ENCODE measurements at places on chromosomes 13 and 19.

DNA sequence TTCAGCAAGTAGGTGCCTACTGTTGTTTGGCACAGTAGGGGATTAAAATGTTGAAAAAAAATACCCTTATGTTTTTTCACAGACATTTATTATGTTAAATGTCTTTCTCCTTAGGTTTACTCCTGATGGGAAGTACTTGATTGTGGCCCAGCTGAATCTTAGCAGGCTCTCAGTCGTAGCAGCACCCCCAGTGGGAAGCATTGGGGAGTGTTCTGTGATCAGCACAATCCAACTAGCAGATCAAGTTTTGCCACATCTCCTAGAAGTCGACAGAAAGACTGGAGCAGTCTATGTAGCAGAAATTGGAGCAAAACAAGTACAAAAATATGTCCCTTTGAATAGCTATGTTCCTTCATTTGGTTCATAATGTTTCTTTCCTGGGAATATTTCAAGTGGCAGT lies 9.3 kb downstream of the NHLRC3 start:
- no peak for DNase-seq

GRCh38 chr19:19775891-19776205 lies 42.9 kb upstream of the ZNF14 start:
- no peak for DNase-seq

DNA sequence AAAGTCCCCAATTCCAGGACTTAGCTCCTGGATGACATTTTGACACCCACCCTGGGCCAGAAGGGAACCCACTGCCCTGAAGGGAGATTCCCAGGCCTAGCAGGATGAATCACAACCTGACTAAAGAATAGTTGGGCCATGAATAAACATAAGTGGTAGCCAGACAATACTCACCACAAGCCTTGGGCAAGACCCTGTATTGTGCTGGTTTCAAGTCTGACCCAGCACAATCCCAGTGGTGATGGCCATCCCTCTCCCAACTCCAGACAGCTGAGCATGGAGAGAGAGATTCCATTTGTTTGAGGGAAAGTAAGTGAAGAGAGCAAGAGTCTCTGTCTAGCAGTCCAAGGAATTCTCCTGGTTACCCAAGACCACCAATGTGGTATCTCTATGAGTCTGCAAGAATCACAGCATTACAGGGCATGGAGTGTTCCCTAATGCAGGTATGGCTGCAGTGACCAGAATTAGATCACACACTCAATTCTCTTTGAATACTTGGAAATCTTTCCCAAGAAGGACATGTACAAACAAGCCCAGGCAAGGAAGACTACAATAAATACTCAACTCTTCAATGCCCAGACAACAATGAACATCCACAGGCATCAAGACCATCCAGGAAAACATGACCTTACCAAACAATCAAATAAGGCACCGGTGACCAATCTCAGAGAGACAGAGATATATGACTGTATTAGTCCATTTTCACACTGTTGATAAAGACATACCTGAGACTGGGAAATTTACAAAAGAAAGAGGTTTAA lies 158.0 kb downstream of the VWA8 start:
- DNase-seq, result no peak

- DNase-seq, result no peak
Observed at GRCh38 chr19:45243144-45243732, 2.0 kb downstream of the EXOC3L2 start.

DNA sequence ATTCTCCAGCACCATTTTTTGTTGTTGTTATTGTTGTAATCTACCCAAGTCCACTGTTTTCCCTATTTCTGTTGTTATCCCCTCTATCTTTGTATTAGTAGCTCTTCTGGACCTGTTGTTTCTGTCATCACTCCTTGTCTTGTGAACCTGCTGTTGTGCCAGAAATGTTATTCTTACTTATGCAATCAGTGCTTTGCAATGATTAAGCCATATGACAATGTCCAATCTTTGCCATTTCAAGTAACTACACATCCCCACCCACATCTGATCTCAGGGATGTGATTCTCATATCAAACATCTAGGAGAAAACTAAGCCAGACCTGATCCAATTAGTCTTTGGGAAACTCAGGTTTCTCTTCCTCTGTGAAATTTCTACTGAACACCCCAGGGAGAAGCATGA lies 472.6 kb upstream of the KLHL1 start:
- DNase-seq, result no peak

DNA sequence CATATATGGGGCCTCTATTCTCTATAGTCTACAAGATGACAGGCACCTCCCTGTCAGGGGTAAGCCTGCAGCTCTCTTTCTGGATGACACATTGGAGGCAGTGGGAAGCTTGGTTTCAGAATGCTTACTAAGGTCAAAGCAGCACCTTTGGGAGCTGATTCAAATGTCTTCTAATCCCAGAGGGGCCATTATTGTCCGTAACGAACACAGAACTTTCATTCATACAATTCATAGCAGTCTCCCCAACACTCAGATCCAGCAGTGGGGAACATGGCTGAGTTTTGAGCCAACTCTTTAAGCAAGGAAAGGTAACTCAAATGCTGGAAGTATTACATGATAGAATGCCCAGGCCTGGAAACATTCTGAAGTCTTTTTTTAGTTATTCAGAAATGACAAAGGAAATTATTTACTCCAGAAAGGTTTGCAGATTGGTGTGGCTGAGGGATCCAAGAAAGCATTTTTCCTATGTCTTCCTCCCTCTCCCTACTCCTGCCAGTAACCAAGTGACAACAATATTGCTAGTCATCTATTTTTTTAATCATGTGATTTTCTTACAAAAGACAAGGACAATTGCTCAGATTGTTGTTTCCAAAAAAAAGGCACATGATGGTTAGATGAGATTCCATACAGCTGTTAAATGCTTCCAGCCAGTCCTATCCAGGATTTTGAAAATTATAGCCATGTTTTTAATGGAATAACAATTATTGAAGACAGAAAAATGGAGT lies 118.7 kb downstream of the FOXO1 start:
- no peak for DNase-seq

- DNase-seq, result no peak
Observed at GRCh38 chr13:28322256-28322905, 172.5 kb downstream of the FLT1 start.

DNA sequence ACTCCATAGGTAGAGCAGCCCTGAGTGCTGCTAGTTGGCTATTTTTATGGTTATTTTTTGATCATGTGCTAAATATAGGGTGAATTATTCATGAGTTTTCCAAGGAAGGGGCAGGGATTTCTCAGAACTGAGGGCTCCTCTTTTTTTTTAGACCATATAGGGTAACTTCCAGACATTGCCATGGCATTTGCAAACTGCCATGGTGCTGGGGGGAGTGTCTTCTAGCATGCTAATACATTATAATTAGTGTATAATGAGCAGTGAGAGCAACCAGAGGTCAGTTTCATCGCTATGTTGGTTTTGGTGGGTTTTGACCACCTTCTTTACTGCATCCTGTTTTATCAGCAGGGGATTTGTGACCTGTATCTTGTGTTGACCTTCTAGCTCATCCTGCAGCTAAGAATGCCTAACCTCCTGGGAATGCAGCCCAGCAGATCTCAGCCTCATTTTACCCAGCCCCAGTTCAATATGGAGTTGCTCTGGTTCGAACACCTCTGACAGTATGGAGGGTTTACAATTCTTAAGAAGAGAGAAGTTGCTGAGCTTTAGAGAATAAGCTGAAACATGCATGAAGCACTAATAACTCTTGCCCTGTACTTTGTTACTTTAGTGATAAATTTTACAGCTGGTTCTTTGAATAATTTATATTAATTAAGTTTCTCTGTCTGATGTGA lies 31.7 kb downstream of the CEACAM1 start:
- DNase-seq, result no peak

GRCh38 chr19:13742756-13743155 lies 21.6 kb upstream of the MRI1 start:
- no peak for DNase-seq

- no peak for DNase-seq
Observed at GRCh38 chr19:50981587-50982146, 2.0 kb downstream of the KLK7 start.

DNA sequence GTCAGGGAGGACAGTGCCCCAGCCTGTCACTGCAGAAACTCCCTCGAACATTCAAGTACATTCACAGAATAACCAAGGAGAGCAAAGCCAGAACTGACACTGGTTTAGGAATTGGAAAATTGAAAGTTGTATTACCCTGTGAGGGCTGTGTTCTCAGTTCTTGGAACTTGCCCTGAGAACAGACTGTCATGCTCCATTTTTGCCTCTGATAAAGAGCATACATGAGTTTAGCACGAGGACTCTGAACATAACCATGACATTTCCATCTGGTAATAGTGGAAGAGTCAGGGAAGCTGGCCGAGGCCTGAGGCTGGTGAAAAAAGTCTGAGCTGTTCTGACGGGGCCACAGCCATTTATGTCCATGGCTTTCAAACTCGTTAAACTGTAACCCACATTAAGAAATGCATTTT lies 15.2 kb upstream of the SLC25A30 start:
- DNase-seq, result no peak

GRCh38 chr13:80921541-80921940 lies 580.6 kb upstream of the SPRY2 start:
- DNase-seq, result no peak

- DNase-seq, result no peak
Observed at GRCh38 chr19:36547001-36547732, 19.1 kb upstream of the ZNF260 start.

GRCh38 chr19:58366585-58367430 lies 4.3 kb upstream of the ZNF497 start:
- no peak for DNase-seq

DNA sequence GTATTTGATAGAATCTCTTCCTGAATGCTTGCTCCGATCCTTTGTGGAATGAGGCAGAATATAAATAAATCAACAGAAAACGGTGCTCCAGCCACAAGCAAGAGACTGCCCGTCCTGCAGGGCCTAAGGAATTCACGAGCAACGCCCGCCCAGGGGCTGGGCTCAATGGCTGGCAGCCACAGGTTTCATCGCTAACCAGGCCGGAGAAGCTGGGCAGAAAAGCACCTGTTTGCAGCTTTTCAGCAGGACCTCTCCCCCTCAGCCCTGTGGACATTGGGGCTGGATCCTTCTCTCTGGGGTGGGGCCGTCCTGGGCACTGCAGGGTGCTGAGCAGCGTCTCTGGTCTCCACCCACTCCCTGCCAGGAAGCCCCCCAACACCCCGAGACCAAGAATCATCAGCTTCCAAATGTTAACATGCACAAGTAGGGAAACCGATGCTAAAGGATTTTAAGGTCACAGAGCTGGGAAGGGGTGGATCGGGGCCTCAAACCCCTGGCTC lies 102.5 kb downstream of the GADD45B start:
- DNase-seq, result no peak

DNA sequence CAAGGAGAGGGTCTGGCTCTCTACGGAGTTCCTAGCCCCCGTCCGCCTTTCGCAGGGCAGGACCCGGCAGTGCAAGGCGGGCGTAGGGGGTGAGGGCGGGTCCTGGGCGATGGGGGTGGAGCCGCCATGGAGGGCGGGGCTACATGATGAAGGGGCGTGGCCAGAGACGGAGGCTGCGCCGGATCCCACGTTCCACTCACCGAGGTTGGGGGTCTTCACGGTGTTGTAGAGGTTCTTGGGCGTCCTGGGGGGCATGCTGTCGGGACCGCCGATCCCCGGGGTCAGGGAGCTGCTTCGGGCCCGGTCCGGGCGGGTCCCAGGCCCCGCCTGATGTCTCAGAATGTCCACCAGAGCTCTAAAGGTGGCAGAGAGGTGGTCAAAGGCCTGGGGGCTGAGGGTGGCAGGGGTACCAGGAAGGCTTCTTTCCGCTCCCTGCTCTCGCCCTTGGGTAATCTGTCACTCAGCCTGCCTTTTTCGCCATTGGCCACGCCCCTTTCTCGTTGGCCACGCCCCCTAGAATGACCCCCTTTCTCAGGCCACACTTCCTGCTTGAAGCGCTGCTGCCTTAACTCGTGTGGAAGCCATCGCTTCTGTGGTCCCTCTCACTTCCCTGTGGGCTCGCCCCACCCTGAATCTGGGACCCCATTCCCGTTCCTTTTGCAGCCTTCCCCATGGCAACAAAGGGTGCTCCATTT lies 2.5 kb downstream of the SHISA7 start:
- no peak for DNase-seq

GRCh38 chr19:10138879-10139795 lies 19.4 kb upstream of the EIF3G start:
- no peak for DNase-seq
